Vagina (tissue), 2 donors: ENCODE measurements at places on chromosomes 12 and 14.

DNA sequence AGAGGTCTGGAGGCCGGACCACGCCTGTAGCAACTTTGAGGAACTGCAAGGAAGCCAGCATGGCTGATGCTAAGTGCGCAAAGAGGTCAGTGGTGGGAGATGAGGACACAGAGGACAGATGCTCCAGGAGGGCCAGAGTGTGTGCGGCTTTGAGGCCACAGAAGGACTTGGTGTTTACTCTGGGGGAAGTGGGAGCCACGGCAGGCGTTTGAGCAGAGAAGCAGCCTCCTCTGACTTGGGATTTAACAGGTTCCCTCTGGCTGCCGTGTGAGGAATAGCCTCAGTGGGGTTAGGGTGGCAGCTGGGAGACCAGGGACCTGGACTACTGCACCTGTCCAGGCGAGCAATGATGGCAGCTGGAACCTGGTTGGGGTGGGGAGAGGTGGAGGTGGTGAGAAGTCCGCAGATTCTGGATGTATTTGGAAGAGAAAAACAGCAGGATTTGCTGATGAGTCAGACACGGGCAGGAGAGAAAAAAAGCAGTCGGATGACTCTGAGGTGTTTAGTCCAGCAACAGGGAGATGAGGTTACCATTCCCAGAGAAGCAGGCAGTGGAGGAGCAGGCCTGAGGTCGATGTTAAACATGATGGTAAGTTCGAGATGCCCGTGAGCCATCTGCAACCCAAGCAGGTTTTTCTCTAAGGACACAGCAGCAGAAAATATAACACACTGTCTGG is 143.5 kb downstream of the SCARB1 start:
- DNase-seq = no peak

GRCh38 chr14:105503296-105503640 is 12.2 kb downstream of the TEDC1 start:
- DNase-seq = no peak

DNA sequence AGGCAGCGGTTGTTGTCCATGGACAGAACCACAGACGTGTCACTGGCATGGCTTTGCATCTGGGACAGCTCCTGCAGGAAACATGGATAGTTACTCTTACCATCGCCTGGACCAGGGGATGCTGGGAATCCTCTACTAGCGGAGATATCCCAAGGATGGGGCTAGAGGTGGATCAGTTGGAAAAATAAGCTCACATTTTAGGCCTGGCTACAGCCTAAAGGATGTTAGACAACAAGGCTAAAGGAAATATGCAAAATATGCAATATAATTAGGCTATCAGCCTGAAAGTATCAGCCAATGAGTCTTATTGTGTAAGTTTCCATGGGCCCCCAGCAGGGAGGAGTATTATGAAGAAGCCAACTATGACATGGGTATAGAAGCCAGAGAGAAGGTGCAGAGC is 5.0 kb downstream of the KRT76 start:
- no peak for DNase-seq

DNA sequence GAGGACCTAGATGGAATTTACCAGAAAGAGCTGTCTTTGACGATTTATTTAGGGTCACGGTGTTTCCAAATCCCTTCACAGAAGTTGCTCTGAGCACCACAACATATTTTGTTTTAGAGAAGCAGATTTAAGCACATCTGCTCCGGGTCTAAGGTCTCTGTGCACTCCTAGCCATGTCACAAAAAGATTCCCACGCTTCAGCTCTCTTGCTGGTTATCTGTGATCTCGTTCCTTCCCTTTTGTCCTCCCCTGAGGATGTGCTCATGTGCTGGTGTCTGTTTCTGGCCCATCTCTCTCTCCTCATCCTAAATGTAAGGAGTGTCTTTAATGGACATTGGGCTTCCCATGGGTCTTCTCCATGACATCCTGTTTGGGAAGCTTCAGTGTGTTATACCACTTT is 53.7 kb upstream of the GNPNAT1 start:
- no peak for DNase-seq

GRCh38 chr12:50196537-50196936 is 29.4 kb upstream of the CERS5 start:
- no peak for DNase-seq

GRCh38 chr12:123141615-123142517 is 9.0 kb downstream of the PITPNM2 start:
- peak; percentile 87 for DNase-seq

DNA sequence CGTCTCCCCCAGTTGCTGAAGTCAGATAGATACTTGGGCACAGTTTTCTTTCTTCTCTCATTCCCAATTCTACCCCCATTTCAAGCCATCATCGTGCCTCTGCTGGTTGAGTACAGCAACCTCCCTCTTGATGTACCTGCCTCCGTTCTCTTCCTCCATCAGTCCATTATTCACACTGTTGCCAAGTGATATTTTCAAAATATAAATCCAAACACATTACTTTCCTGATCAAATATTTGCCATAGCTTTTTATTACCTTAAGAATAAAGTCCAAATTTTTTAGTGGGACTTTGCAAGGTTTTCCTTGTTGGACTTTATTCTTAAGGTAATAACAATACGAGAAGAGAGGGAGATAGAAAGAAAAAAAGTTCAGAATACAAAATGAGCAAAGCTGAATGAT is 18.6 kb upstream of the SSPN start:
- no peak for DNase-seq

DNA sequence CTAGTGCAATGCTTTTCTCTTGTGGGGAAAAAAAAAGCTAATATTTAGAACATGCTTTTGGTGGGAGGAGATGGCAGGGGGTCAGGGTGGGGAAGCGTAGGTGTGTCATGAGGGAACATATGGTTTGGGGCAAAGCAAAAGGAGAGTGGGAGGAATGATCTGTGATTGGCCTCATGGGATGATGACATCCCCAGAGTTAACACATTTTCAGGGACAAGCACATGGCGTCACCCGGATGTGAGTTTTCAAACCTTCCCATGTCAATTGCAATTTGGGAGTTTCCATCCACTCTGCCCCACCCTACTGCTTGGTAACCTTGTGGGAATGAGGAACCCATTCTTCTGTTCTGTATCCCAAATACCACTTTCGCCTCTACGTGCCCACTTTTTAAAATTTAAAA is 164.2 kb downstream of the SSPN start:
- no peak for DNase-seq

- DNase-seq = no peak
Measured at GRCh38 chr14:103329401-103330347, 4.4 kb upstream of the EIF5 start.
